Central memory CD8-positive, alpha-beta T cell (primary cell): ENCODE measurements at places on chromosomes 11 and 22.

GRCh38 chr11:13329670-13330356, 52.2 kb downstream of the BMAL1 start:
- no peak for DNase-seq

- DNase-seq = no peak
These were observed 93.7 kb downstream of the PGR start for GRCh38 chr11:101035872-101036271.

- DNase-seq = no peak
These were observed 222.0 kb downstream of the DBX1 start for GRCh38 chr11:19938169-19938856.

DNA sequence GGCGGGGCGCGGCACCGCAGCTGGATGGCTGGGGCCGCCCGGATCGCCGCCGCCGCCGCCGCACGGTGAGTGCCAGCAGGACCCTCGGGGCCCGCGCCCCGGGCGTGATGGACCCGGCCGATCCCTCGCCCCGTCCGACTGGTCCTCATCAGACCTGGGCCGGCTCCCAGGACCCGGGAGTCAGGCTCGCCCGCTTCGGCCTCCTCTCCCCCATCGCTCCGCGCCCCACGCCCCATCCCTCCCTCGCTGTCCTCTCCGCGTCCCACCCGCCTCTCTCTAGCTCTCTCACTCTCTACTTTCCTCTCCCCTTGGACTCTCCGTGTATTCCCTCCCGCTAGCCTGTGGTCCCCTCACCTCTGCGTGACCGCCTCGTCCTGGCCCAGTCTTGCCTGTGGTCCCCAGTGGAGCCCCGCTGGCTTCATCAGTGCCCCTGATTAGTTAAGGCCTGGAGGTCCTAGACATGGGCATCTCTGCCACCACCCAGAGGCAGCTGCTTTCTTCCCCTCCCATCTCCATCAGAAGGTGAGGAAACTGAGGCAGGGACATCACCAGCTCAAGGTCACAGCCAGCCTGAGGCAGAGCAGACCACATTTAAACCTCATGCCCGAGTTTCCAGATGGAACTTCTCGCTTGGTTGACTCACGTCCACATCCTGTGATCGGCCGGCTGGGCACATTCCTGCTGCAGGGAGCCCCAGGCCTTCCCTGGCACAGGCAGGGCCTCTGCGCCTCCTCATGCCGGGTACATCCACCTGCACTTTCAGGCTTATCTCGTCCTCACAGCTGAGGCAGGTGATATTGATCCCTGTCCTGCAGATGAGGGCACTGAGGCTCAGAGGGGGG, 429 bp downstream of the SLC39A13 start:
- no peak for DNase-seq

- no peak for DNase-seq
These were observed 33.6 kb downstream of the LARGE1 start for GRCh38 chr22:33886696-33887095.

DNA sequence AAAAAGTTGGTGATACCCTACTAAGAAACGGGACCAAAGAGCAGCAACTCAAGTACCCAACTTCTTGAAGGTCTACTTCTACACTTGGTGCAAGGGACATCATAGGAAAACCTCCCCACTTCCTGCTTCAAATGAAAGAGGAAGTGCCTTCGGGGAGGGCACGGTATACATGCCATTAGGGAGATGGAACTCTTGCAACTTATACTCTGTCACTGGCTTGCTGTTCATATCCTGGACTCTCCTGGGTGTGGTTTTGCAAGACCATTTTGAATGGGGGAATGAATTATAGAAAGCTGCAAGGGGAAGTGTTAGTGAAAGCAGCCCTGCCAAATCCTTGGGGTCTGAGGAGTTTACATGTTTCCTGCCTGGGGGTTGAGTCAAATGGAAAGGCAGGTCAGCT, 41.9 kb downstream of the CSNK2A3 start:
- no peak for DNase-seq

- no peak for DNase-seq
These were observed 10.3 kb upstream of the CDON start for GRCh38 chr11:126072801-126073594.

GRCh38 chr11:73950869-73951710, at the start of gene DNAJB13:
Gene DNAJB13, plus strand, starts transcription at chr11:73951026. Its CDS starts 44 bp downstream, at chr11:73951070.
- no peak for DNase-seq

- DNase-seq = no peak
These were observed 2.4 kb upstream of the MUC2 start for GRCh38 chr11:1072116-1072820.

DNA sequence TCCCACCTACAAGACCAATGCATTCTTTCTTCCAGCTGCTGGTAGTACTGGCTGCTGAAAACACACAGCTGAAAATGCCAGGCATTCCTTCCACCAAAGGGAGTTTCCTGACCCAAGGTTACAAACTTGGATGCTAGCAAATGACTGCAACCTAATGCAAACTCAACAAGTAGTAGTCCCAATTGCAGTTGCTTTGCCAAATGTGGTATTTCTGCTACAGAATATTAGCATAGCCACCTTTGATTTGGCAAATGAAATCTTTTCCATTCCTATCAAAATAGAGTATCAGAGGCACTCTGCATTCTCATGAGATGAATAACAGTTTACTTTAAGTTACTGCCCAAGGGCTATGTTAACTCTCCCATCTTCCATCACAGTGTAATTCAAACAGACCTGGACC, 172.0 kb upstream of the ARHGAP42 start:
- no peak for DNase-seq

- no peak for DNase-seq
These were observed 49.5 kb downstream of the LGR4 start for GRCh38 chr11:27423125-27423524.

DNA sequence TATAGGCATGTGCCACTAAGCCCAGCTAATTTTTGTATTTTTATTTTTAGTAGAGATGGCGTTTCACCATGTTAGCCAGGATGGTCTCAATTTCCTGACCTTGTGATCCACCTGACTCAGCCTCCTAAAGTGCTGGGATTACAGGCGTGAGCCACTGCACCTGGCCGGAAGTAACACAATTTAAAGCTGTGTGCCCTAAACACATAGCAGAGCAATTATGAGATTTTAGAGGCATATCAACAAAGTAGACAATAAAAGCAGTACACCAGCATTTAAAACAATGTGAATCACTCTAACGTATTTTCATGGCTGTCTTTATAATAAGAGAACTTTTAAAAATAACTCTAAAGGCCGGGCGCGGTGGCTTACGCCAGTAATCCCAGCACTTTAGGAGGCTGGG, 42.4 kb downstream of the PRR14L start:
- no peak for DNase-seq

DNA sequence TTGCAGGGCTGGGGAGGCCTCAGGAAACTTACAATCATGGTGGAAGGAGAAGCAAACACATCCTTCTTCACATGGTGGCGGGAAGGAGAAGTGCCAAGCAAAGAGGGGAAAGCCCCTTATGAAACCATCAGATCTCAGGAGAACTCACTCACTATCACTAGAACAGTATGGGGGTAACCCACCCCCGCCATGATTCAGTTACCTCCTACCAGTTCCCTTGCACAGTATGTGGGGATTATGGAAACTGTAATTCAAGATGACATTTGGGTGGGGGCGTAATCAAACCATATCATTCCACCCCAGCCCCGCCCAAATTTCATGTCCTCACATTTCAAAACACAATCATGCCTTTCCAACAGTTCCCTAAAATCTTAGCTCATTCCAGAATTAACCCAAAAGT, 16.2 kb downstream of the IMMP1L start:
- no peak for DNase-seq

DNA sequence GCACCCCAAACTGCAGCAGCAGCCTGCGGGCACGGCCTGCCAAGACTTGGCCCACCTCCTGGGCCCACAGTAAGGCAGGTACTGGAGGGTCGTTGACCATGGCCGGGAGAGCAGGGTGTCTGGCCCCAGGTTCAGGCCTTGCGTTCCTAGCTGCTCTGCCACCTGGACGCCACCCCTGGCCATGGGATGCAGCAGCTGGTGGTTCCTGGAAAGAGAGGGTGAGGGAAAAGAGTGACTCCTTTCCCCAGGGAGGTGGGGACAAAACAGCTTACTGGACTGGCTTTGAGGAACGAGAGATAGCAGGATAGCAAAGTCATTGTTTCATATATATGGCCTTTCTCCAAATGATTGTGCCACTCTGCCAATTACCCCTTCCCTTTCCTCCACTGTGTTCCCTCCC, 1.8 kb downstream of the BSCL2 start:
- DNase-seq = no peak

- DNase-seq = no peak
These were observed 6.1 kb upstream of the ZBTB16 start for GRCh38 chr11:114053406-114053805.

GRCh38 chr22:22169923-22170322, 74.7 kb upstream of the VPREB1 start:
- no peak for DNase-seq

DNA sequence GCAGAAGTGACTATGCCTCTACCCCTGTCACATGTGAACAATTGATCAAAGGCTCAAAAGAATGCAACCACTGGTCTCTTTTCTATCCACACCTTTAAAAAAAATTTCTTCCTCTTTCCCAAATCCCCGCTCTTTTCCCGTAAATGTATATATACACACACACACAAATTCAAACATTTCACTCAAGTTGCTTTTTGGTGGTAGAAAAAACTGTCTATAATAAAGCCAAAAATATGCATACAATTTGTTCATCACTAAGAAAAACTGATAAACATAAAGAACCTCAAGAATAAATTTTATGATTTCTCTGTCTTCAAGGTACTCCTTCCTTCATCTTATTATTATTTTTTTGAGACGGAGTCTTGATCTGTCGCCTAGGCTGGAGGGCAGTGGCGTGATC, 5.6 kb downstream of the SMC1B start:
- DNase-seq = no peak

DNA sequence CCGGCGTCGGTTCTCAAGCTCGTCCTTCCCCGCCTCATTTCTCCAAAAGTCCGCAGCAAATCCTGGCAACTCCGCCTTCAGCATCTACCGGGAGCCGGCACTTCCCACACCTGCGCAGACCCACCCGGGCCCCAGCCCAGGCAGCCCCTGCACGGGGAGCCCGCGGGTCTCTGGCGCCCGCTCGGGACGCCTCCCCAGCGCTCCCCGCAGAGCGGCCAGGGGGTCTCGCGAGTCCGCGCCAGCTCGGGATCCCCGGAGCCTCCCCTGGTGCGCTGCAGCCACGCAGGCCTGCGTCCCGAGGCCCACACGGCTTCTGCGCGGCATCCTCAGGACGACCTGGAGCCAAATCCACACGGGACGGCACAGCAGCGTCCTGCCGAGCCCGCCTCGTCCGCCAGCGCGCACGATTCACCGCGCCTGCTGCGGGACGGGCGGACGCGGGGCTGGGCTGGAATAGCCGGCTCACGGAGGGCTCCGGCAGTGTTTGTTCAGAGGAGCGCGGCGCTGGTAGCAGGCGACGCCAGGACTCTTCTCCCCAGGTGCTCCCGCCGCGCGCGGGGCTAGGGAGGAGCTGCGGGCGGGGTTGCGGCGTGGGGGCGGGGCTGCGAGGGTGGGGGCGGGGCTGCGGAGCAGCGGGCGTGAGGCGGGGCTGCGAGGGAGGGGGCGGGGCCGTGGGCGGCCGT, 816 bp upstream of the PHRF1 start:
- DNase-seq = no peak

DNA sequence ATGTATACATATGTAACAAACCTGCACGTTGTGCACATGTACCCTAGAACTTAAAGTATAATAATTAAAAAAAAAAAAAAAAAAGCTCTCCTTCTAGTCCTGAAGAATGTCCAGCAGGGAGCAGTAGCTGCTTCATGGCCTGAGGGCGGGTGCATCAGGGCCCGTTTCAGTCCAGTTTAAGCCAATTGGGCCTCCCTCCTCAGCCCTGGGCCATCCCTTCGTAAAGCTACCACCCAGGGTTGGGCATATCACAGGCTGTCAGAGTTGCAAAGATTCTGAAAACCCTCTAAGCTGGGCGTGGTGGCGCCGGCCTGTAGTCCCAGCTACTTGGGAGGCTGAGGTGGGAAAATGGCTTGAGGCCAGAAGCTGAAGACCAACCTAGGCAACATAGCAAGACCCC, 5.4 kb downstream of the TMPRSS13 start:
- DNase-seq = no peak

GRCh38 chr11:118640332-118641154, 33.1 kb downstream of the PHLDB1 start:
- no peak for DNase-seq

- DNase-seq = peak; percentile 27
These were observed 24.2 kb downstream of the TSKU start for GRCh38 chr11:76807206-76807875.

DNA sequence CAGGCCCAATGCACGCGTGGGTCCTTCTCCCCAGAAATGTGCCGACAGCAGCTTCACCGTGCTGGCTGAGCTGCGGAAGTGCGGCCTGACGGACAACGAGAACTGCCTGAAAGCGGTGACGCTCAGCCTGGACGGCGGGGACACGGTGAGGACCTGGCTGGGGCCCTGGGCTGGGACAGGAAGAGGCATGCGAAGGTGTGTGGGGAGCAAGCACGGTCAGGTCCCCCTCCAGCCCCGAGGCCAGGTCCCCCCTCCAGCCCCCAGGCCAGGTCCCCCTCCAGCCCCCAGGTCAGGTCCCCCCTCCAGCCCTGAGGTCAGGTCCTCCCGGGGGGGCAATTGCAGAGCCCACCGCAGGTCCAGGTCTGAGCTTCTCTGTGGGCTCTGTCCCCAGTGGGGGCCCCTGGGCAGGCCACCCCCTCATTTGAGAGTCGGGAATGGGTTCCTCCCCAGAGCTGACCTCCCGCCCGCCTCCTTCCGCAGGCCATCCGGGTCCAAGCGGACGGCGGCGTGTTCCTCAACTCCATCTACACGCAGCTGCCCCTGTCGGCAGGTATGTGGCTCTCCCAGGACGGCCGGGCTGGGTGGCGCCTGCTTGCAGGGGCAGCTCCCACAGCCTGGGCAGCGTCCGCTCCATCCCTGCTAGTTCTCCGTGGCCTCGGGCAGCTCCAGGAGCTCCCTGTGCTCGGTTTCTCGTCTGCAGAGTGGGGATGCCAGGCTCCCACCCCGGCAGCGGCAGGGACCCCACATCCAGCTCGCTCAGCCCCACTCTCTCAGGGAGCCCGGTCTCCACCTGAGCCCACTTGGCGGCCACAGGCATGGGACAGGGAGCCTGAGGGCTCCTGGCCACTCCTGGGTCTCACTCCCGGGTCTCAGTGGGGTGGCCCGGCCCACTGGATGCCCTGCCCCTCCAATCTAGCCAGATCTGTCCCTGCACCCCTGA, 7.9 kb downstream of the MUC5B start:
- DNase-seq = no peak
